KBM-7 (cell line): ENCODE measurements at places on chromosomes 4 and X.

DNA sequence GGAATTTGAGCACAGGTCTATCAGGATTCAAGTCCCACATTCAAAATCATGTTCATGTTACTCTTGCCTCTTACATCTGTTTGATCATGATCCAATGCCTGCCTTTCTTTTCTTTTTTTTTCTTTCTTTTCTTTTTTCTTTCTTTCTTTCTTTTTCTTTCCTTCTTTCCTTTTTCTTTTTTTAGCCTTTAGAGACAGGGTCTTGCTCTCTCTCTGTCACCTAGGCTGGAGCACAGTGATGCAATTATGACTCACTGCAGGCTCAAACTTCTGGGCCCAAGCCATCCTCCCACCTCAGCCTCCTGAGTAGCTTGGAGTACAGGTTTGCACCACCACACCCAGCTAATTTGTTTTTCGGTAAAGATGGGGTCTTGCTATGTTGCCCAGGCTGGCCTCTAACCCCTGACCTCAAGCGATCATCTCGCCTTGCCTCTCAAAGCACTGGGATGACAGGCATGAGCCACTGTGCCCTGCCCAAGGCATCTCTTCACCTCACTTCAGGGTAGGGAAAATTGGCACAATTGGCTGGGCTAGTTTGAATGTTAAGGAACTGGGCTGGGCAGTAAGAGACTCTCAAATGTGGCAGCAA lies 359.2 kb downstream of the FBXW7 start:
- no peak for DNase-seq

- no peak for DNase-seq
Measured at GRCh38 chrX:86263526-86263925, 115.3 kb downstream of the DACH2 start.

- peak; percentile 31 for DNase-seq
Measured at GRCh38 chrX:154096140-154097002, 1.1 kb downstream of the MECP2 start.

DNA sequence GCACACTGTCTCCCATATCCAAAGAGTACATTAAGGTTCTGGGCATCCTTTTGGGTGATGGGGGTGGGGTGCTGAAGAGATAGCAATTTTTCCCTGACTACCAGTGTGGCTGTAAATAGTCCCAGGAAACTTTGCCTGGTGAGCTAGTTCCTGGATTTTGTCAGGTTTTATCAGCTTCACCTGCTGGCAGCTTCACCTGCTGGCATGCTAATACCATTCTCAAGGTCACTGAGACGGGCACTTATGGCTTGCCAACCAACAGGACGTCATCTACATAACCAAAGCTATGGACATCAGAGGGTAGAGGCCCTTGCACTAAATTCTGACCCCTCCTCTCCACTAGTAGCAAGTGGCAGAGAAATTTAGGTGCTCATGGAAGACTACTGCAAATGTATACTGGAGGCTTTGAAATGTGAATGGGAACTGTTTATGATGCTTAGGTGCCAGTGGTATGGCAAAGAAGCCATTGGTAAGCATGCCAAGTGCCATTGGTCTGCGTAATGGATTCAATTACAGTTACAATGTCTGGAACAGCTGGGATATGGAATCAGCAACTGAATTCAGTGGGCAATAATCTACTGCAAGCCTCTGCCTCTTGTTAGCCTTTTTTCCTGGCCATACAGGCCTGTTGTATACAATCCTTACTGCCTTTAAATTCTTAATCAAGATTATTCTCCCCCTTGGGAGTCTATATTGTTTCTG lies 71.6 kb upstream of the SH3RF1 start:
- no peak for DNase-seq

GRCh38 chrX:77597090-77597489 lies 149.9 kb downstream of the FGF16 start:
- DNase-seq, result peak; percentile 9

DNA sequence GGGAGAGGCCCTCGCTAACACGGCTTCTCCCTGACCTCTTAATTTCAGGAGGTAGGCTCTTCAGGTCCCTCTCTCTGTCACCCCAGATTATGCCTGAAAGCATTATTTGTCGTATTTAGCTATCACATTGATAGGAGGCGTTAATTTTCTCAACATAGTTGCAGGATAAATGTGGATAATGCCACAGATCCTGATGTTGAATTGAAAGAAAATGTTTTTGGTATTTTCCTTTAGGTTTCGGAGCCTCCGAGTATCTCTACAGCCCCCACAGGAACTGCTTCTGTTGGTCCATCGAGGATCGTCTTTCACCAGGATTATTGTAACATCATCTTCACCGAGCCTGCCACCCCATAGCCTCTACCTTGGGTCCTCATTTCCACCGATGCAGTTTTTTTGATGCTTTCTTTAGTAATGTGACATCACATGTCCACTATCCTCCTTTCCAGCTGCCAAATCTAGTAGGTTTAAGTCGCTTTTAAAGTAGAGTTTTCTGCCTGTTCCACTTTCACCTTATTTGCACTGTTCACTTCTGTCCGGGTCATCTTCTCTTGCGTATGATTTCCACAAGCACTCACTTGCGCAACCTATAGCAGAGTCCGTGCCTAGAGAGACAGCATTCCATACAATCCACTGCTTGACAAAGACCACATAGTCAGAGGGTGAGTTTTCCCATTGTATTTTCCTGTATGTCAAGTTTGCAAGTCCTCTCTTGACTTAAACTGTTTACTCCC lies 665 bp downstream of the TIGD2 start:
- peak; percentile 61 for DNase-seq

- DNase-seq, result no peak
Measured at GRCh38 chr4:8372506-8372905, 68.0 kb downstream of the ACOX3 start.

- DNase-seq, result no peak
Measured at GRCh38 chrX:129091097-129091496, 432.2 kb downstream of the SMARCA1 start.

GRCh38 chr4:41655177-41655576 lies 93.3 kb downstream of the PHOX2B start:
- no peak for DNase-seq

- no peak for DNase-seq
Measured at GRCh38 chrX:105267167-105267566, 46.7 kb upstream of the TEX13A start.

DNA sequence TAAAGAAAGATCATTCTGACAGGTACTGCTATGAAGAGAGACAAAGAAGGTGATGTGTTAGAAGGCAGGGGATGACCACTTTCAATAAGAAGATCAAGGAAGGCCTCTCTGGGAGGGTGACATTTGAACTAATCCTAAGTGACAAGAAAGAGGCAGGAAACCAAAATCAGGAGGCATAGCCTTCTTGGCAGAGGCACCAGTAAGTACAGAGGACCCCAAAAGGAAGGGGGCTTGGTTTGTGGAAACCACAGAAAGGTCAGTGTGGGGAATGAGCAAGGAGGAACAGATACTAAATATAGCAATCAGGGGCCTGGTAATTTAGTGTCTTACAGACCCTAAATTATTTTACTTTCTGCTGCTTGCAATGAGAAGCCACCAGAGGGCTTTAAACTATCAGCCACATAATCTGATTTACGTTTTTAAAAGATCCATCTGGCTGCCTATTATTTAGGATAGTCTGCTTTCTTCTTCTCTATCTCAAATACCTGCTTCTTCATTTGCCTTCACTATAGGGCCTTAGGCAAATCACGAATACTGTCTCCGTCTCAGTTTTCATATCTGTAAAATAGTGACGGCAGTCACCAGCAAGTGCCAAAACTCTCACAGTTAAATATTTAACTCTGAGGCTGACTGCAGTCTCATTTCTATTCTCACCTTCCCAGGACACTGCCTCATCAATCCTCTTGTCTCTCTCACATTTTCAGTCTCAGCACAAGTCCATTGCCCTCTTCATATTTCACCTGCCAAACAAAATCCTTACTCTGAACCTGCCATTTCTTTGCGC lies 16.7 kb downstream of the NR3C2 start:
- DNase-seq, result no peak

DNA sequence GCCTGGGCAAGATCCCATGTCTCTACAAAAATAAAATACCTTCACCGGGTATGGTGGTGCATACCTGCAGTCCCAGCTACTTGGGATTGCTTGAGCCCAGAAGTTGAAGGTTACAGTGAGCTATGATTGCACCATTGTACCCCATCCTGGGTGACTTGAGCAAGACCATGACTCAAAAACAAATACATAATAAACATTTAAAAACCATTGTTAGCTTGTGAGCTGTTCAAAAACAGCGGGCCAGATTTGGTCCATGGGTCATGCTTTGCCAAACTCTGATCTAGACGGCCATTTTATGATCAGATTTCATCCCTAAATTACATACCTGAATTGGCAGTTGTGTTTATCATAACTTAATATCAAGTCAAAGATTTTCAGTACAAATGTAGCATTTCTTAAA lies 76.0 kb upstream of the GPM6B start:
- no peak for DNase-seq
